ENCODE measurements at places on chromosomes 1 and 21. TPM values are rescaled to one million over a fixed set of nuclear protein-coding genes. Genes with fewer than 3 reads are reported as not detected.

GRCh38 chr1:241225741-241226140, 131.3 kb downstream of the RGS7 start:
- no peak for DNase-seq

GRCh38 chr21:40422896-40423635, 423.9 kb downstream of the DSCAM start:
- no peak for DNase-seq

GRCh38 chr1:58447886-58448285, 98.6 kb downstream of the OMA1 start:
- DNase-seq = no peak

GRCh38 chr21:38839328-38840286, 33.9 kb downstream of the ETS2 start:
- no peak for DNase-seq

GRCh38 chr1:26237230-26237966, 3.4 kb downstream of the CEP85 start:
- no peak for DNase-seq

DNA sequence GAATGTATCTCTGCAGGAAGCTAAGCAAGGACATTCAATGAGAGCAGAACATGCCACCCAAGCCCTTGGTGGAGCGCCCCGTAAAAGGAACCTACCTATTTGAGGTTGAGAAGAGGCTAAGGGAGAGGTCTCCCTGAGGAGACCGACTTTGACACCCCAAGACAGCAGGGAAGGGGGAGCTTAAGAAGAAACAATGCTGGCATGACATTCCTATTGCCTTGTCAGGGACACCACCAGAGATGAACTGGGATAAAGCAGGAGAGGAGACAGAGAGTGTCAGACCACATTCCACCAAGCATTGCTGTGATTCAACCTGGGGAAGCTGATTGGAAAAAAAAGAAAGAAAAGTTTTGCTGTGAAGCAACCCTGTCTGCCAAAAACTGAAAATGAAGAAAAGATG, 13.3 kb upstream of the S100A2 start:
- DNase-seq = no peak

GRCh38 chr1:167066333-167067122, 23.6 kb downstream of the GPA33 start:
- no peak for DNase-seq

GRCh38 chr1:211985556-211986264, 49.6 kb downstream of the INTS7 start:
- DNase-seq = peak; percentile 82

DNA sequence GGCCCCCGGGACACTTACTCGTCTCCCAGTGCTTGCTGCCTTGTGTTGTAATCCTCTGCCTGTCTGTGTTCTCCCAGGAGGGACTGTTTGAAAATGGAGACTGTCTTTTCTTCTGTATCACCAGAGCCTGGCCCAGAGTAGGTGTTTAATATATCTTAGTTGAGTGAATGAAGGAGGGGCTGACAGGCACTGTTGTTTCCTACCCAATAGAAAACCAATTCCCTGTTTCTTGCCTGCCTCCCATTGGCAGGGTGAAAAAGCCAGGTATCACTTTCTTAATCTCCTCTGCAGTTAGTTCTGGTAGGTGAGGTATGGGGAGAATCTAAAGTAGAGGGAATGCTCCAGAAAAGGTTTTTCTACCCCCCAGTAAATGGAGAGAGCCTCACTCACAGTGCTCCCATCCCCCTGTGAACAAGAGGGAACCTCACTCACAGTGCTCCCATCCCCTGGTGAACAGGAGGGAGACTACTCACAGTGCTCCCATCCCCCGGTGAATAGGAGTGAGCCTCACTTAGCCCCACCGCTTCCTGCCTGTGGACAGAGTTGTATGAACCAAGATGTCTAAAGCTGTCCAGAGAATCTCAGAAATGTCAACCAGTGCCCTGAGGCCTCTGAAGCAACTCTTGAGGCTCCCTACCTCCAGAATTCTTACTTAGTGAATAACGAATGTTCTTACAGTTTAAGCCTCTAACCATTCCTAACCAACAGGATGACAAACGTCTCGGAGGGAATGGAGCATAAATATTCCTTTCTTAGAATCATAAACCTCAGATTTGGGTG, at the start of gene GJA5:
Gene GJA5 (minus strand): TSS at position 122 of the 780 bp plus-strand sequence. CDS start 1,364 bp downstream, outside the sequence.
- DNase-seq = no peak

GRCh38 chr1:41448821-41449220, 35.7 kb downstream of the EDN2 start:
- no peak for DNase-seq

DNA sequence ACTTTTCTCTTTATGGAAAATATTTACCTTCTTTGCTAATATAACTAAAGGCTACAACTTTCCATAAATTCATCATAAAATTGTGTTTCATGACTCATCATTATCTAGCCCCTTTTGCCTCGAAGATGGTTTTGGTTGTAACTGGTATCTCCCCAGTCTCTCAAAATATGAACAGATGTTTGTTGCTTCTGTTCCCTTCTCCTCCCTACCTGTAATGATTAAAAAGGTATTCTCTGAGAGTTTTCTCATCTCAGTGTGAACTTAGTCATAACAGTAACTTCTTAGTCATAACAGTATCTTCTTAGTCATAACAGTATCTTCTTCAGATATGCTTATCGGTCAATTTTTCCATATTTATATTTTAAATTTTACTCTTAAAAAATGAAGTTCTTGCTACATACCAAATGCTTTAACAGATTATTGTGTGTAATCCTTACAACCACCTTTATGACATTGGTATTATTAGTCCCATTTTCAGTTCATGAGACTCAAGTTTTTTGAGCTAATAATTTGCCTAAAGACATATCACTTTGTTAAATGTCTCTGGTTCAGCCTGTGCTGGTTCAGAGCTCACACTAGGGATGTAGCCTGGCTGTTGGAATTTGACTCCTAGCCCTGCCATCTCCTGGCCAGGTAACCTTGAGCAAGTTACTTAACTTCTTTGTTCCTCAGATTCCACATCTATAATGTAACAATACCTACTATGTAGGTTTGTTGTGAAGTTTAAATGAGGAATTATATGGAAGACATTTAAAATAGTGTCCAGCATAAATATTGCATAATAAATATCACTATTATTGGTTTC, 32.6 kb downstream of the ATP1B1 start:
- DNase-seq = peak; percentile 55

DNA sequence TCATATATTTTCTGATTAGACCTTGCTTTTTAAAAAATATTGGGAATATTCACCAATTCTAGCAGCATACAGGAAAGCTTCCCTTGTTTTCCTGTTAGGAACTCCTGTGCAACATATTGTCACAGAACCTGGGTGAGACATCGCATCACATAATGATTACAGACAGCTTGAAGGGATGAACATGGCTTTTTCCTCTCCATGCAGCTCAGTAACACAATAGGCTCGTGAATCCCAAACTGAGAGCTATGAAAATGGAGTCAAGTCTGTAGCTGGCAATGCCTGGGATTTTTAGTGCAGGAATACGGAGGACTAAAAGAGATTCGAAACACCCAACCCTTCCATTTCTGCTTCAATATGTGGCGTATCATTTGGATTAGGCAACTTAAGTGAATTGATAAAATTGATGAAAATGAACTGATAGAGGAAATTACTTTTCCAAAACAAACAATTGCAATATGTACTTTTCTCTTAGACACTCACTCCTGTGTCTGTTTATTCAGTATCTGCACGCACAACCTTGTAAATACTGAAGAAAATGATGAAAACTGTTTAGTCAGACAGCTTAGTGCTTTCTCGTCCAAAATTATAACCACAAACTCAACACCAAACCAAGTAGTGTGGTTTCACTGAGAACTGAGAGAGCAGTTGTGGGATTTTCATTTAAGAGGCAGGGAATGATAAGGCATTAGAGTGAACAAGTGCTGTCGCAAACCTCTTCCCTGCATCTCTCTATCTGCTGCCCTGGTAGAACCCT, 250.4 kb downstream of the PTBP2 start:
- DNase-seq = no peak

DNA sequence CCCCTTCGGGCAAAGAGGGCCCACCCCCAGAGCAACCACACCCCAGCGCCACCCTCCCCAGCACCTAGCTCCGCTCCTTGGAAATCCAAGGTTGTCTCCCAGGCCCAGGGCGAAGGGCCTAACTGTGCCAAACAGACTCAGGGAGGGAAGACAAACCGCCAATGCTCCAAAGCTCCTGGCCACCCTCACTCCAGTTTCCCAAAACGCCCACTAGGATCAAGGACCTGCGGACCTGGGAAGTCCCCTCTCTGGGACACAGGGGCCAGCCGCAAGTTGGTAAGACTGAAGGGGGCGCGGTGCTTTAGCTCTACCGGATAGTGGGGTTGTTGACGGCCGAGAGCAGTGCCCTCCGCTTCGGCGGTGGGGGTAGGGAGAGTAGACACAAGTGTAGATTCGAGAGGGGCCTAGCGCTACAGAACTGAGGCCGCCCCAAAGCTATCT, 581 bp downstream of the IRF6 start:
- DNase-seq = no peak

DNA sequence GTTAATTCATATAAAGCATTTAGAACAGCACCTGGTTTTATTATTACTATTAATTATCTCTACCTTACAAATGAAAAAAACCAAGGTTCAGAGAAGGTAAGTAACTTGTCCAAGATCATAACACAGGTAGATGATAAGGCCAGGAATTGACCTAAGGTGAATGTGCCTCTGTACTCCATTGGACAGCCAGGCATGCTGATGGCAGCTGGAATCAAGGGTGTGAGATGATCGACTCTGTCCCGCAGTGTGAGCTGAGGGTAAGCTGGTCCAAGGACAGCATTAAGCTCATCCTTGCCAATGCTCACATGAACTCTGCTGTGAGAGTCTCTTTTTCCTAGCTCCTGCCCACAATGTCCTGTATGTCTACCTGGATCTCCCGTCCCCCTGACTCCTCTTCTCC, 58.4 kb downstream of the DMAP1 start:
- no peak for DNase-seq

DNA sequence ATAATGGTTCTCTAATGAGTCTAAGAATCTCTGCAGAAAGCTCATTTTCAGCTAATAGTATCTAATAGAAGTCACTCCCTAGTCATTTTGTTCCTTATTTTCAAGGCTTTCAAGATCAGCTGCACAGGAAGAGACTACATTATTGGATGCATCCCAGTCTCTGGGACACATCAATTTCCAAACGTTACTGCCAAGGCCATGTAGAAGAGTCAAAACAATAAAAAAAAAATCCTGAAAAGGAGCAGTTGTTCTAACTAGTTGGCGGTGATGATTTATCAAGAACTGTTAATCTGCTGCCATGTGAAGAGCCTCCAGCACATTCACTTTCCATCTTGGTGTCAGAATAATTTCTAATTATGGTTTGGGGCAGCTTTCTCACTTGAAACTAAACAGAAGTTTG, 5.7 kb downstream of the DDAH1 start:
- DNase-seq = no peak

DNA sequence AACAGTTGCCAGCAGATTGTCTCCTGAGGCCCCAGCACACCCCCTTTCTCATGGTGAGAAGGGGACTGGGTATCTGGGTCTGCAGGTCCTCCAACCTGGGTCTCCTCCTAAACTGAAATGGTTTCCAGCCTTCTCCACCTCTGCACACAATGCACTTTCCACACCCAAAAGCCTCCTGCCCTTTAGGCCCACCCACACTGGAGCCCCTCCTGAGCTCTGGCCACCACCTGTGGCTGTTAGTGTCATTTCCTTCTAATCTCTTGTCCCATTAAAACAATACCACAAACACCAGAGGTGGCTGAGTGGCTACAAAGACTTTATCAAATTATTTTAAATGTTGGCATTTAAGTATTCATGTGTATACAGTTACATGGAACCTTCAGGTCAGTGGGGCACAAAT, 11.5 kb downstream of the GPR3 start:
- DNase-seq = no peak

DNA sequence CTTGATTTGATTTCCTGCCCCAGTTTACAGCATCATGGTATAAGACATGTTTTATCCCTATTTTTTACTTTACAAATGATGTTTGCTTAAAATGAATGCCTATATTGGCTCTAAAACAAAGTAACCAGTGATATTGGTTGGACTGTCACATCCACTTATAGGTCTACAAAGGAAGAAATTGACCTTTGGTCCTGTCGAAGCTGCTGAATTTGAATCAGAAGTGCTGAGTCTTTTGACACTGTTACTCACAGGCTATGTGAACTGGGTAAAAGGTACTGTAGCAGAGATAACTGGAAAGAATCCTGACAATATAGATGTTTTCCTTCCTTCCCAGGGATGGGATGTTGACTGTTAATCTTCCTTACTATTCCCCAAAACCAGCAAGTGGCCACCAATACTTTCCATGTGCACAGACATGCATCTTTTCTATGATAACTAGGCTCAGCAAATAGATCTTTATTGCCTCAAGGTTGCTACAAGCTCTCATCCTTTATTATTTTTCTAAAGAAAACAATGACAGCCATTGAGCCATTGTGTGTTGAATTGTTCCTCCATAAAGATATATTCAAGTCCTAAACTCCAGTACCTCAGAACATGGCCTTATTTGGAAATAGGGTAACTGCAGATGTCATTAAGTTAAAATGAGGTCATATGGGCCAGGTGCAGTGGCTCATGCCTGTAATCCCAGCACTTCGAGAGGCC, 175.9 kb upstream of the NR5A2 start:
- no peak for DNase-seq

DNA sequence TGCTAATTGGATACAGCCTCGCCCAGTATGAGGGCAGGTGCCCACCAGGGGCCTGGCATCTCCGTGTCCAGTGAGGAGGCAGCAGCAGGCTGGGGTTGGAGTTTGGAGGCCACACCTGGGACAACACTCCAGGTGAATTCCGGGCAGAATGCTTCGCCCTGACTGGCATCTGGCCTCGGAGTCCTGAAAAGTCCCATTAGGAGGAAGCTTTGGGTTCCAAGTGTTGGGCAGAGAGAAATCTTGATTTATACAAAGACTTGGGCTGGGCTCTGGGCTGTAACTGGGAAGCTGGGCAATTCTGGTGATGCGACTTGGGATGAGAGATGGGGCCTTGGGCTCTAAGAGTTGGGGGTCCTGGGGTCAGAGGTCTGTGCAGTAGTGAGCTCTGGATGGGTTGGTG, 48.1 kb upstream of the CSF3R start:
- no peak for DNase-seq

Gene SNRNP40
- total RNA-seq = 103 TPM

Gene CLIC6
- 31.9 TPM for total RNA-seq

Gene NBPF9
- total RNA-seq = 11.8 TPM

Gene SLC16A1
- 64.2 TPM for total RNA-seq

Gene LYSMD1
- total RNA-seq = 8.0 TPM
